Right cardiac atrium (tissue), 5 donors: ENCODE measurements at places on chromosomes 3 and 15. TPM values are rescaled to one million over a fixed set of nuclear protein-coding genes. Genes with fewer than 3 reads are reported as not detected.

The TMEM212 gene
- not detected for total RNA-seq

The INKA1 gene
- total RNA-seq = 4.3 TPM

The ADGRG7 gene
- total RNA-seq = not detected

The ITPKA gene
- 0.36 TPM for total RNA-seq

The ENTPD3 gene
- total RNA-seq = 0.26 TPM

The RMDN3 gene
- total RNA-seq = 15.4 TPM

The UROC1 gene
- total RNA-seq = not detected

The TMCC1 gene
- total RNA-seq = 40.1 TPM

The SLC30A4 gene
- 5.1 TPM for total RNA-seq

The NIPA2 gene
- 23.8 TPM for total RNA-seq

DNA sequence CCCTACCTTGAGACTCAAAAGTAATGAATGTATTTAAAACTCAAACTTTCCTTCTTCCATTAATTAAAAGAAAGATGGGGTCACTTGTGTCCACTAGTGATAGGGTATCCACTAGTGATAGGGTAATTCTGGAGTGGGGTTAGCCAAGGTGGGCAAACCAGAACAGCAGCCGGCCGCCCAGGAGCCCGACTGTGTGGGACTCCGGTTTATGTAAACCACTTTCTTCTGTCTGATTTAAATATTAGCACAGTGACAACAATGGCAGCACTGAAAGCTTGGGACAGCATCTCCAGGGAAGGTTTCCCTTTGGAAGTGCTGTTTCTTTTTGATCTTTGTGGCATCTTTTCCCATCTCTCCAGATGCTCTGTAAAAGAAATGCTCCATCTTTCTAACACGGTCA, 722 bp downstream of the MYZAP start:
- DNase-seq = no peak

- DNase-seq = no peak
These were observed 334.0 kb upstream of the NR2F2 start for GRCh38 chr15:95996494-95996893.

DNA sequence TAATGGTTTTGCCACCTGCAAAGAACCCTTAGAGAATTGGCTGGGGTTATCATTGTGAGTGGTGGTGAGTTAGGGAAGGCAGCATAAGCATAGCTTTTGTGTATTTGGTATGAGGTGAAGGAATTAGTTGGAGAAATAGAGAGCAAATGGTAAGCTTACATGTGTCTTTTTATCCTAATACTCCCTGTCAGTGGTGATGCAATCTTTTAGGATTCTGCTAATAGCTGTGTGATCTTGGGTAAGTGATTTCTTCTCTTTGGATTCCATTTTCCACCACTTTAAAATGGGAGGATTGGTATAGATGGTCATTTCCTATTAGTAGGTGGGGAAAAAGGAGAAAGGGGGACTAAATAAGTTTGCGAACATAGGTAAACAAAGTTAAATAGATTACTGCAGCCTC, 30.9 kb downstream of the PIAS1 start:
- no peak for DNase-seq

DNA sequence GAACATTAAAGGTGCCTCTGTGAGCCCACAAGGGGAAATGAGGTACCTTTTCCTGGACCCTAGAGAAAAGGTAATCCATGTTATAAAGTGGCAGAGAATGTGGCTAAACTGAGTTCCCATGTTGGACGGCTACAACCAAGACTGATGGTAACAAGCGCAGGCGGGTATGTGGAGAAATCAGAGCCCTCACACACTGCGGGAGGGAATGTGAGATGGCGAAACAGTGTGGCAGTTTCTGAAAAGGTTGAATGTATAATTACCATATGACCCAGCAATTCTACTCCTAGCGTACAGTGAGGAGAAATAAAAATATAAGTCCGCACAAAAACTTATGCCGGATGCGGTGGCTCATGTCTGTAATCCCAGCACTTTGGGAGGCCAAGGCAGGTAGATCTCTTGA, 24.1 kb upstream of the SHISA5 start:
- DNase-seq = no peak

DNA sequence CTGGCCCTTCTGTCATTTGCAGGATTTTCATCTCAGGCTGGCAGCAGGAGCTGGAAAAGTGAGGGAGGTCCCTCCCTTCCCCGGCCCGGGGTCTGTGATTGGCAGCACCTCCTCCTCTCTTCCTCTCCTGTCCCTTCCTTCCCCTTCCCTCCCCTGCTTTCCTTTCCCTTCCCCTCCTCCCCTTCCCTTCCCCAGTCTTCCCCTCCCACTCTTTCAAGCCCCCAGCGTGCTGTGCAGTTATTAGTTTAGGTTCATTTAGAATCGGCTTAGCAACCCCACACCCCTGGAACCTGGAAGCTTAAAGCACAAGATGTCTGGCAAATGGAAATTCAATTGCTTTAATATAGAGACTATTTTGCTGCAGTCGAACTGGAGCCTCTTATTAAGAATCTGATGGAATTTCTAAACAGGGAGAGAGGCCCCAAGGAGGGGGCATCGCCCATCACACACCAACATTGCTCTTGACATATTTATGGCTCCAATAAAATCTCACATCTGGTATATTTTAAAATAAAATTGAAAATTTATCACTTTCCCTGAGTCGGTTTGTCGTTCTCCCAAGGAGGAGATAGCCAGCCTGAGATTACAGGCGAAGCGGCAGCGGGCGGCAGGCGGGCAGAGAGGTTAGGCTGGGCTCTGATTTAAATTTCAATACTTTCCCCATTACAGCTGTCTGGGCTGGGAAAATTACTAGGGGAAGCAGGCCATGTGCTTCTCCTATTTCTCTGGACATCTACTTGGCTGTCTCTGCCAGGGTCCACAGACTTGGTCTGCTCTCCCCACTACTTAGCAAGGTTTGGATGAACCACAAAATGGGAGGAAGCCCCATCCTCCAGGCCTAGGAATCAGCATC, 98.9 kb downstream of the LINGO1 start:
- no peak for DNase-seq

DNA sequence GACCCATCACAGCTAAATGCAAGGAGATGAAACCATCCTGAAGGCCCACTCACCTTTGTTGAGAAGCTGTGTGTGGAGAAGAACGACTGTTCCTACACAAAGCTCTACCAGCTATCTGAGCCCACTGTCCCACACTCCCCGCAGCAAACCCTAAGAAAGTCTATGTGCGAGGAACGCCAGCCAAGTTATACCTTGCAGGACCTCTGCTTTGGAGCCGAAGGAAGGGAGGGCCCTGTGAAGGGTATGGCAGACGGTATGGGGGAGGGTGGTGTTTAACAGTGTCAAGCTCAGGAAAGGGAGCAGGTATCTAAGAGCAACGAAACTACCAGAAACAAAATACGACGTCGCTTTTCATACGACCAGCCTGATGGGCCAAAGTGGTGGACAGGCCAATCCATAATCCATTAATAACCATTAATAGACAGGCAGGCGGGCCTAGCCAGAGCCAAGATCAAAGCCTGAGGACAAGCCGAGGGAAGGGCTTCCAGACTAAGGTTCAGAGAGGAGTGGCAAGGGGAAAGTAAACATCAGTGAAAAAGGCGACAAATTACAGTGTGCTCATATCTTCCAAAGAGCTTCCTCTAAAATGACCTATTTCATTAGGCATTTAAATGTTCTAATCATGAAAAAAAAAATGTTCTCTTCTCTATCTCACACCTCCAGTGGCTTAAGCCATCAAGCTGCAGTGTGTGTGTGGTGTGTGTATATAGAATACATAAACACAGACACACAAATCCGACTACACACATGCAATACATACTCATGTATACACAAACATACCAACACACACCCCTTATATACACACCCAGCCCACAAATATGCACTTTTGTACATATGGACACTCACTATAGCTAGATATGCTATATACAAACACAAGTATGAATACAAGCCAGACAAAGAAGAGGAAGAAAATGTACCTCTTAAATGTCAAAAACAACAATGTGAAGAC, 43.9 kb downstream of the PTPN23 start:
- DNase-seq = no peak

GRCh38 chr15:40155270-40155910, 5.5 kb upstream of the BUB1B start:
- no peak for DNase-seq

- no peak for DNase-seq
These were observed 8.8 kb downstream of the CACNA2D3 start for GRCh38 chr3:54131026-54131605.

- DNase-seq = no peak
These were observed 57.7 kb downstream of the PRTG start for GRCh38 chr15:55685286-55685685.

GRCh38 chr15:48887144-48887543, 9.2 kb downstream of the EID1 start:
- no peak for DNase-seq

- no peak for DNase-seq
These were observed 7.4 kb upstream of the ITPKA start for GRCh38 chr15:41486286-41486685.

- DNase-seq = no peak
These were observed 759.4 kb upstream of the GBE1 start for GRCh38 chr3:82520846-82521245.

DNA sequence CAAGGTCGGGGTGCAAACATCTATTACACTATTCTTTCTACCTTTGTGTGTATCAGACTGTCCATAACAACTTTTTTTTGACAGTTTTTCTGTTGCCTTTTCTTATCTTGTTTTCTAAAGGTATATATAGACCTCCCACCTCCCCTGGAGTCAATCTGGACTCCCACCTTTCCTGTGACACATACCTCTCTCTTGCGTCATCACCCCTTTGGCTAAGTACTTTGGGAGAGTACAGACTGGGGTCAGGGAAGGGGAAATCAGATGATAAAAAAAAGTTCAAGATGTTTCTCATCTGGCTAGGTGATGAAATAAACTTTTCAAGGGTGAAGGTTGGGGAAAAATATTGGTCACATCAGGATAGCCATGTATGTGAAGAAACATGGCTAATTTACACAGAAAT, 17.2 kb downstream of the TSPAN3 start:
- DNase-seq = no peak

DNA sequence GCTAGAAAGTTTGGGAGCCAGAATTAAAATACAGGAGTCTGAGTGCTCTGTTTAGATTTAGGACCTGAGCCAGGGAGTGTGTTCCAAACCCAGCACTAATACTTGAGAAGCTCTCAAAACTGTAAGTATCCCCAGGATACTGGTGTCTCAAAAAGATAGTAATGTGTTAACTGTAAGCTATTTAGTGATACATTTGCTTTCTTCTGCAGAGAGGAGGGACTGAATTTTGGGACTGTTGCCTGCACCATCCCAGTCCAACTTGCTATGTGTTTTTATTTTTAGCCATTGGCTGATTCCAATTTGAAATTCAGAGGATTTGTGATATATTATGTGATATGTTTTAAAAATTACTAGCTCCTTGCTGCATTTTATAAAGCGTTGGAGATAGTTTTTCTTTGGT, 31.5 kb downstream of the UBE2E1 start:
- no peak for DNase-seq

GRCh38 chr15:73856458-73857192, 16.7 kb upstream of the TBC1D21 start:
- peak; percentile 27 for DNase-seq

- DNase-seq = no peak
These were observed 11.7 kb upstream of the PYDC2 start for GRCh38 chr3:191449256-191449655.

DNA sequence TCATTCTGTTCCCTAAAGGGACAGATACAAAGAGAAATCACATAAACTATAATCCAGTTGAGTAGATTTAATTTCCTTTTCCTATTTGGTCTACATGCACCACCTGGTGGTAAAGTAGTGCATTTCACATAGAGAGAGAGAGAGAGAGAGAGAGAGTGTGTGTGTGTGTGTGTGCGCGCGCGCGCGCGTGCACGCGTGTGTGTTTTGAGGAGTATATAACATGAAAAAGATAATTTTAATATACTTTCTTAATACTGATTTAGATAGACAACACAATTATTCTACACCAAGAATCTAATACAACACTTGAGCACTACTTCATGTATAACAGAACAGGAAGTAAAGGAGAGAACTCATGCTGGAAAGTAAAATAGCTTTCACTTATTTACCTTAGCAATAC, 1.1 kb upstream of the FGF7 start:
- peak; percentile 78 for DNase-seq

DNA sequence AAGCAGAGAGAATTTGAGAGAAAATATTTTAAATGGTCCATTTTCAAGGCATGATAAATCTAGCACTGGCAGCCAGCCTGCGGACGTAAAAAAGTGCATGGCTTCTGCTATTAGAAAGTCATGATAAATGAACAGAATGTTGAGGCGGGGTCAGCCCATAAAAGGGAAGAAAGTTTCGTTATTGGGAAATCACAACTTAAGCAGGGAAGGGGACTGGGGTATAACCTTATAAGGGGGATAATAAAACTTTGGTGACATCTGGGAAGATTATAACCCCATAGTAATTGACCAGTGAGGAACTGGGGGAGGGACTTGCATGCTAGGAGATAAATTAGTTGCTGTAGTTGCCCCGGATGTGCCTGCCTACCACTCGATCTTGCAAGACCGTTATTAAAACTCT, 88.4 kb upstream of the PLSCR4 start:
- DNase-seq = no peak

GRCh38 chr3:152617609-152618008, 217.3 kb upstream of the P2RY1 start:
- DNase-seq = no peak

DNA sequence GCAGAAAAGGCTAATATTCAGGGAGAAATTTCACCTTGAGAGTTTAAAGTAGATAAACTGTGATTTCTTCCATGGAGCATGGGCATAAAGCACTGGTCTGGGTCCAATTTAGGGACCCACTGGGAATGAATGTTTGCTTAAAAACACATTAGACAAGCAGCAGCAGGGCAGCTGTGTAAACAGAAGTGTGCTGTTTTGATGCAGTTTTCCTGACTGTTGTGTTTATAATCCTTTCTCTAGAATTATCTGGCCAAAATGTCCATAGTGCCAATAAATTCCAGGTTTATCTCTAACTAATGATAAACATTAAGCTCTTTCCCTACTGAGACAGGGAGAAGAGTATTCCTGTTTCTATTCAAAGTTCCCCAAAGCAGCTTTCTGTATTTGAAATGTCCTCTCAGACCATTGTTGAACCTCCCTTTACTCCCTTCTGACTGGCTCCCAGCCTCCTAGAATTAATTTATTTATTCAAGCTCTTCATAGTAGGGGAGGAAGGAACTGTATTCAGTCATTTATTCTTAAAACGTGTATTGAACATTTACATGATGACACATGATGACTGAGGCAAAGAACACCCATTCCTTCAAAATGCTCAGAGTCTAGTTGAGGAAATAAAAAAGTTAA, 7.0 kb upstream of the TM4SF18 start:
- DNase-seq = no peak

- no peak for DNase-seq
These were observed 43.3 kb downstream of the TGFBR2 start for GRCh38 chr3:30649572-30650318.
